Fibroblast of skin of right quadriceps (primary cell): ENCODE measurements at places on chromosomes 5 and 9.

GRCh38 chr9:137028263-137029057, 423 bp upstream of the ABCA2 start:
- DNase-seq = peak; percentile 31

GRCh38 chr9:92151691-92152393, 36.6 kb upstream of the SPTLC1 start:
- DNase-seq = peak; percentile 74

GRCh38 chr9:97382099-97382718, 29.7 kb upstream of the TDRD7 start:
- DNase-seq = no peak

GRCh38 chr9:23587433-23587832, 238.6 kb downstream of the ELAVL2 start:
- no peak for DNase-seq

- DNase-seq = peak; percentile 75
Observed at GRCh38 chr9:70590315-70590677, 175.8 kb upstream of the KLF9 start.
